Activated T-cell treated with anti-CD3 and anti-CD28 coated beads, Interleukin-2, amount 50 U/mL, for 72 hours (primary cell): ENCODE measurements at places on chromosomes 12 and 14. TPM values are rescaled to one million over a fixed set of nuclear protein-coding genes. Genes with fewer than 3 reads are reported as not detected.

DNA sequence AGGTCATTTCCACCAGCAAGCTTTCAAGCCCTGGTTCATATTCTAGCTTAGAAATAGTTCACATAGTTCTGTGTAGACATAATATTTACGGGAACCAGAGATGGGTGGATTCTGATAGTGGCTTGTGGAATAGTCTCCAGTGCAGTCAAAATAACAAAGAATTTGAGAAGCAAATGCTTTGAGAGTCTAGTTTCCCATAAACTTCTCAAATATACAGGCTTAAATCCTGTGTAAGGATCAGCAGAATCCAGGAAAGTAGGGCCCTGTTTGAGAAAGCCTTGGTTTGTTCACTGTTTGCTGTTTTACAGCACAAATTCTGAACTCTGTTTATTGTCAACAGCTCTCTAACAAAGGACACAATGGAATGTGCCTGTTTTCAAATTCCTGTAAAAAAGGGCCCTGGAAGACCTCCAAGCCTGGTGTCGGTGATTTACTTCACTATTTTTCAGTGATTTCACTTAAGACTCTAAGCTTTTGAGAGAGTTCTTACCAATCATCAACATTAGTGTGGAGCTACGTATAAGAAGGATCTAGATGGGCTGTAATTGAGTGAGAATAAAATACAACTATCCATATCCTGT lies 11.4 kb upstream of the FOS start:
- no peak for DNase-seq

DNA sequence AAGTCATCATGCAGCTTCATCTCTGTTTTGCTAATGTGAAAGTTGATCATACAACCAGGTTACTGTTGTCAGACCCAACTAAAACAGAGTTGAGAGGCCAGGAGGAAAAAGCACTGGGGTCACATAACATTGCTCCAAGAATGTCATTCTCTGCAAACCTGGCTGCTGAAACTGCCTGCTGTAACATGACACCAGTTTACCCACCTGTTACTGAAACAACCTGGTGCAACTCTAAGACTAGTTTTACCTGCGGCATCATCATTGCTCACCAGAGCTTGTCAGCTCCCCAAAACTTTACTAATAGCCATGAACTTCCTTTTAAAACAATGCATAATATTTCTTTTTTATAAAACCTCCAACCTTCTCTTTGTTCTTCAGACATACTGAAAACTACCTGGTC lies 30.7 kb upstream of the DEGS2 start:
- no peak for DNase-seq

The RPL36AL gene
- 225 TPM for total RNA-seq

DNA sequence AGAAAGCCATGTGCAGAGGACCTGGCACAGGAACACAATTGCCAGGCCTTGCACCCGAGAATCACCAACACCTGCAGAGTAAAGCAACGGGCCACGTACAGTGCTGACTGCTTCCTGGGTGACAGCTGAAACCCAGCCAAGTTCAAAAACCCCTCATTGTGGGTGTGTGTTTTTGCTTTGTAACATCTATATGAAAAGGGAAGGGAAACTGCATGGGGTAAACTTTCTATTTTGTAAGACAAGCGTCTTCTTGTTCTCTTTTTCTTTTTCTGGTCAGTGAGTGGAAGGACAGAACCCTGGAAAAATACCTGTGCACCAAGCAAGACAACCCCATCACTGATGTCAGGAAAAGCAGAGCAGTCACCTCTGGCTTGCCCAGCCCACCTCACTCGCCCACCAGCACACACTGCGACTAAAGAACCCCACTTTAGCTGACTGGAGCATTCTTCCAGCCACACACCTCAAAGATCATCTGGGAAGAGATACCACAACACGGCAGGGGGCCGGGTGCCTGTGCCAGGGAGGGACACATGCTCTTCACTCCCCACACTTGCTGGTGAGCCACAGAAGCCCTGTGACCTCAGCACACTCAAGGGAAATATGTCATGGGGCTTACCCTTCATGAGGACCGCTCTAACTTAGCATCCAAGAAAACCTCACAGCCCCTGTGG lies 172.3 kb downstream of the NDUFA12 start:
- peak; percentile 58 for DNase-seq

DNA sequence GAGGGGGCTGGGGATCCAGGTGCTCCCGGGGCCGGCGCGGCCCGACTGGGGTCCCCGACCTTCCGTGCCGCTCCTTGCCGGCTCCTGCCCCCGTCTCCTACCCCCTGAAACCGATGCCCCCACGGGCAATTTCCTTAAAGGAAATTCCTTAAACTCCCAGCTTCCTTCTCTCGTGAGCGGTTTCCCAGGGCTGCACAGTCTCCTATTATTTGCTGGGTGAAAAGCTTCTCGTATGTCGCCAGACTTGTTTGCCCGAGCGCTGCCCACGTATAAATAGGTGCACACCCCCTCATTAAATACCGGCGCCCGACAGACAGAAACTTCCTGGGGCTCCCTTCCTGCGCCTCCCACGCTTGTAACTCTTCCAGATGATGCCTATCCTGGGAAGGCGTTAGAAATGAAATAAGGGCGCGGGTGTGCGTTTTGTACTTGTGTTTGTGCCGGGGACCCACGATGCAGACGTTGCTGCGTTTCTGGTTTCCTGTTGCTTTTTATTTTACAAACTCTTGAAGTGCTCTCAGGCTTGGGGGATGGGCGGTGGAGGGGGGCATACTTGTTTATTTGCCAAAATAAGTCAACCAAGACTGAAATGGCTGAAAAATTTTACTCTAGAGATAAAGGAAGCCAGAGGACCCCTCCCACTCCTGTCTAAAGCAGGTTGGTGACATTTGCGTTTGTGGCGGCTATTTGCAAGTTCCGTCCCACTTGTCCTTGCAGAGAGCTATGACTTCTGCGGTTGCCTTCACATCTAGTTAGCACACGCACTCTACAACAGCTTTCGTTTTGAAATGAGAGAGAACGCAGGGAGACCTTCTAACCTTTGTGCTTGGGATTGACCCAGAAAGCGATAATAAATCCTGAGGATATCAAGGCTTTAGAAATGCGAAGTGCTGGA lies 1.0 kb downstream of the HIP1R start:
- peak; percentile 75 for DNase-seq

- DNase-seq: peak; percentile 16
Observed at GRCh38 chr14:81550001-81550637, 16.5 kb upstream of the SEL1L start.

- no peak for DNase-seq
Observed at GRCh38 chr14:90714811-90715210, 101.4 kb downstream of the TTC7B start.

The OR11H12 gene
- total RNA-seq: not detected

GRCh38 chr12:77578466-77579220 lies 252.1 kb upstream of the NAV3 start:
- no peak for DNase-seq

DNA sequence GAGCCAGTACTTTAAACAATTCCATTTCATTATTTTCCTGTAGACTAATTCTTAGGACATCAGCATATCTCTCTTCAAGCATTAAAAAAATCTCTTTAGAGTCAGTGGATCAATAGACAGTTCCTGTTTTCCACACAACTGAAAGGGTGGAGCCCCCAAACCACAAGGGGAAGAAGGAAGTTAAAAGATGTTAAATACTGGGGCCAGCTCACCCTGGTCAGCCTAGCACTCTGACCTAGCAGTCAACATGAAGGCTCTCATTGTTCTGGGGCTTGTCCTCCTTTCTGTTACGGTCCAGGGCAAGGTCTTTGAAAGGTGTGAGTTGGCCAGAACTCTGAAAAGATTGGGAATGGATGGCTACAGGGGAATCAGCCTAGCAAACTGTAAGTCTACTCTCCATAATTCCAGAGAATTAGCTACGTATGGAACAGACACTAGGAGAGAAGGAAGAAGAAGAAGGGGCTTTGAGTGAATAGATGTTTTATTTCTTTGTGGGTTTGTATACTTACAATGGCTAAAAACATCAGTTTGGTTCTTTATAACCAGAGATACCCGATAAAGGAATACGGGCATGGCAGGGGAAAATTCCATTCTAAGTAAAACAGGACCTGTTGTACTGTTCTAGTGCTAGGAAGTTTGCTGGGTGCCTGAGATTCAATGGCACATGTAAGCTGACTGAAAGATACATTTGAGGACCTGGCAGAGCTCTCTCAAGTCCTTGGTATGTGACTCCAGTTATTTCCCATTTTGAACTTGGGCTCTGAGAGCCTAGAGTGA lies at the start of gene LYZ:
Gene LYZ (plus strand): TSS at position 220 of the 777 bp plus-strand sequence. CDS start 28 bp downstream, at position 248.
- DNase-seq: no peak

GRCh38 chr12:83261998-83262397 lies 575.3 kb downstream of the TMTC2 start:
- DNase-seq: no peak

GRCh38 chr12:95701722-95702418 lies 88.7 kb downstream of the NTN4 start:
- DNase-seq: no peak

The TTC7B gene
- total RNA-seq: 10.7 TPM

DNA sequence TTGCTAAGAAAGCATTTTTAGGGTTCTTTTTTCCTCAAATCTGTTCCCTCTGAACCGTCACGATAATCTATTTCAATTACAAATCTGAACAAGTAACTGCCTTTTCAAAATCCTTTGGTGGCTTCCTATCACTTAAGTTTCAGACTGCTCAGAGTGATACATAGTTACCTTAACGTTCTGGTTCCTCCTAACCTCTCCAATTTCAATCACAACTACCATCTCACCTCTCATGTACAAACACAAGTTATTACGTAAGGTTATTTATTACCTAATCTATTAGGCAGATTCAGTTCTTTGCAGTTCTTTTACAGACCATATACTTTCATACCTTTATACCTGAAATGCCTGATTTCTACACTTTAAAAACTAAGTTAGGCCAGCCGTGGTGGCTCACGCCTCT lies 12.1 kb downstream of the RNF212B start:
- DNase-seq: no peak

The CMKLR1 gene
- not detected for total RNA-seq

The KCNC2 gene
- total RNA-seq: not detected

The PRKD1 gene
- not detected for total RNA-seq

DNA sequence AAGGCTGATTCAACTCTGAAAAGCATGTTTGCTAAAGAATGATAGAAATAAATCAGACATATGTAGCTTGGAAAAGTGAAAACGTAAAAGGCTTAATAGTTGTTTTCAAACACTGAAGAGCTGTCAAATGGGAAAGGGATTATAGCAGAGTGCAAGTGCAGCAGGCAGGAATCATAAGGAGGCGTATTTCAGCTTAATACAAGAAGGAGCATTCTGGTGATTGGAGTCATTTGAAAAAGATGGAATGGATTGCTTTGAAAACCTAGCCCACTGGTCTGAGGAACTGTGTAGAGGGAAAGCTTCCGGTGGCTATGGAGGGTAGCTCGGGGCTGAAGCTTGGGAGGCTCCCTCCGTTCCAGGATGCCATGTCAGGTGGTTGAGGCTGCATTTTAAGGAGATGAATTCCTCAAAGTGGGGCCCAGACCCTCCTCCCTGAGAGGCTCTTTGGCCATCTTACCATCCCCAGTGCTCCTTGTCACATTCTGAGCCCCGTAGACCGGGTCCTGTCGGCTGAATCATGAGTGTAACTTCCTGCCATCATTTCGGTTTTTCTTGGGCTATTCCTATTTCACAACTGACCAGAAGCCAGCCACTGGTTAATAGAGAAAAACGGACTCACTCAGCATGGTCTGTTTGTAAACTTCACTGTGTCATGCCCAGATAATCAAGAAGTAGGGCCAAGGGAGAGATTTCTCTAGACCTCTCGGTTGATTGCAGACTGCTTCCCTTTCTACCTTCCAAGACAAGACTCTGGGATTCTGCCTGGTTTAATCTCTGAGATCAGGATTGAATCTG lies 6.5 kb downstream of the WNT5B start:
- DNase-seq: no peak

GRCh38 chr12:2138871-2139308 lies 86.1 kb downstream of the CACNA1C start:
- no peak for DNase-seq

The DDX23 gene
- 115 TPM for total RNA-seq

- no peak for DNase-seq
Observed at GRCh38 chr14:35242599-35243311, 49.4 kb upstream of the PSMA6 start.

- peak; percentile 35 for DNase-seq
Observed at GRCh38 chr12:50765095-50765911, 1.4 kb downstream of the ATF1 start.

GRCh38 chr14:28603606-28604005 lies 163.0 kb upstream of the FOXG1 start:
- no peak for DNase-seq

DNA sequence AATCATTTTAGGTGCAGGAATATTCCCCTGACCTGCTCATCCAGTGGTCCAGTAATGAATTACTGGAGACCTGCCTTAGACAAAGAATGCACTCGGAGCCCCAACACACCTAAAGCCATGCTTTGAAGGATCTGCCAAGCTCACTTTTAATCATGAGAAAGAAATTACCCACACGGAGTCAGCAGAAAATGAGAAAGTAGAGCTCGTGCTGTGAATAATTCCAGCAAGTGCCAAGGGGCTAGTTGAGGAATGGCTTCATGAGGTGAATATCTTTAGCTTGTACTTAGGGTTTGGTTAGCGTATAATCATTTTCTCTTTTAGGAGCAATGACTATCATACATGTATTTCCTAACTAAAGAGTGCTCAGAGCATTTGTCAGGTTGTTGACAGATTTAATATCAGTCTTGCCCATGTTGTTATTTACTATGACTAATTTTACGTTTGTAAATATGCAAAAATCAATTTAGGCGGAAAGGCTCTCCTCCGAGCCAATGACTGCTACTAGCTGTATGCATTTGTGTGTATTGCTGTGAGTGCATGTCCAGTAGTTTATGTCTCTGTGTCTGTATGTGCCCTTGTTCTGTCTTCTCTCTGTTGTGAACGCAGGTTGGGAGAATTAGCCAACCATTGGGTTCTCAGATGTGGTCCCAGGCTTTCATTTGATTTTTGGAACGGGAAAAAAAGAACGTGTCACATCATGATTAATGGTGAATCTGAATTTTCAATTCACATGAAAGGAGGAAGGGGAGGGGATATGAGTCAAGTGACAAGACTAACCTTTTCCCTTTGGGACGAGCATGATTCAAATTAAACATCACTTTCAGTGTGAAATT lies 98.4 kb downstream of the RMST start:
- no peak for DNase-seq

- no peak for DNase-seq
Observed at GRCh38 chr12:93153321-93153720, 224.2 kb upstream of the EEA1 start.

- DNase-seq: no peak
Observed at GRCh38 chr12:89448526-89448925, 76.1 kb downstream of the GALNT4 start.

DNA sequence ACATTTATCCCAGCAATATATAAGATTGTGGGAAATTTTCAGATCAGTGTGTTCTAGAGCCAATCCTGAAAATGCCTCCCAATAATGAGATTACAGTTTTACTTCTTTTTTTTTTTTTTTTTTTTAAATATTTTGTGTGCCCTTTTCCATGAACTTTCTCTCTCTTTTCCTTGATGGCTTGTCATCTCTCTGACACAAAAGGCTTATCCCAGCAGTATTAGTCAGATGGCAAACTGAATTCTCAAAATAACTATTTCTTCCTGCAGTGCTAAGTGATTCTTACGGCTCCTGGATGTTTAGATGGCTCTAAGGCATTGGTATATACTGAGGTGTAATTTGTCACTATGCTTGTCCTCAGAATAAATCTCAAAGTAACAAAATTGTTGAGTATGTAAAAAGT lies 86.7 kb downstream of the LRP6 start:
- DNase-seq: no peak

The PPP2R5E gene
- 44.9 TPM for total RNA-seq

The DTX1 gene
- total RNA-seq: 18.0 TPM

The VSX2 gene
- total RNA-seq: not detected
